ENCODE measurements at places on chromosomes 5 and 9.

DNA sequence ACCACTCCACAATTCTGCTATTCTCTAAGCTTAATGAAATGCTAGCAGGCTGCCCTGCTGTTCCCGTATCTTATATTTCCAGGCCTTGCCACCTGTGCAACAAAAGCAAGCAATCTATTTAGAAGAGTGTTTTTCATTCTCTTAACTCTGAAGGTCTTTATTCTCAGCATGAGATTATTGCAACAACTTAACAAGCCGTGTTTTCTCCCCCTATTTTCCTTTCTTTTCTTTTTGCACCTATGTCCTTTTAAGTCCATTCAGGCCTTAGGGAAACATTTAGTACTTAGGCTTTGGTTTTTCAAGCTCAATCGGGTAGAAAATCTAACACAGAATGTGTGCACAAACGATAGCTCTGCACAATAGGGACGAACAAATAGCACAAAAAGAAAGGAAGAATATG, 89.6 kb upstream of the DMRTA1 start:
- no peak for DNase-seq

GRCh38 chr9:29389421-29389820, 1816.1 kb upstream of the C9orf72 start:
- DNase-seq, result no peak

DNA sequence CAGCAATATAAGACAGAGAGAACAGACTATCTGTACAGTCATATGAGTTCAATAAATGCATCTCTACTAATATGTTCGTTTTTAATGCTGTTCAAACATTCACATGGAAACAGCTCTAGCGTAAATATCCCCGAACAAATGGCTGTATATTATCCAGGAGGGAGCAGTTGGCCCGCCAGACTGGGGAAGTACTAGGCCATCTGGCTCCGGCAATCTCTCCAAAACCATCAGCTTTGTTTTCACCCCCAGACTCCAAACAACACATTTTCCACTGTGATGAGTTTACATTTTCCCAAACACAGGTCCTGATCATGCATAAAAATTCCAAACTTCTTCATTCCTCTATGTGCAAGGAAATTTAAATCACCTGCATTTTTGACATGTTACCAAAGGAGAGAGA, 8.7 kb downstream of the EBF1 start:
- no peak for DNase-seq

GRCh38 chr5:122816756-122817155, 28.7 kb upstream of the SNX24 start:
- no peak for DNase-seq

GRCh38 chr9:37029304-37029775, 4.7 kb downstream of the PAX5 start:
- no peak for DNase-seq

- no peak for DNase-seq
Observed at GRCh38 chr5:35482167-35482755, 135.4 kb upstream of the SPEF2 start.

DNA sequence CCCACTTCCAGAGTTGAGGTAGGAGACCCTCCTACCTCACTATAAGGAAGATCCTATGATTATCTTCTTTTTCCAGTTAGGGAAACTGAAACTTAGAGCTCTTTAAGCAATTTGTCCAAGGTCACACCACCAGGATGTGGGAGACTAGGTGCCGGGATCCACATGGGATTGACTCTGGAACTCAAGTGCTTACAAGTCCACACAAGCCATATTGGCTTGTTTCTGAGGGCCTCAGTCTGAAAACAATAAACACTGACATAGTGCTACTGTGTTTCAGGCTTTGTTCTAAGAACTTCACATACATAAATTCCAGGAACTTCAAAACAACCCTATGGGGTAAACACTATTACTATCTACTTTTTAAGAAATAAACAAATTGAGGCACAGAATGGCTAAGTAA, 481.3 kb downstream of the ZSWIM6 start:
- no peak for DNase-seq

DNA sequence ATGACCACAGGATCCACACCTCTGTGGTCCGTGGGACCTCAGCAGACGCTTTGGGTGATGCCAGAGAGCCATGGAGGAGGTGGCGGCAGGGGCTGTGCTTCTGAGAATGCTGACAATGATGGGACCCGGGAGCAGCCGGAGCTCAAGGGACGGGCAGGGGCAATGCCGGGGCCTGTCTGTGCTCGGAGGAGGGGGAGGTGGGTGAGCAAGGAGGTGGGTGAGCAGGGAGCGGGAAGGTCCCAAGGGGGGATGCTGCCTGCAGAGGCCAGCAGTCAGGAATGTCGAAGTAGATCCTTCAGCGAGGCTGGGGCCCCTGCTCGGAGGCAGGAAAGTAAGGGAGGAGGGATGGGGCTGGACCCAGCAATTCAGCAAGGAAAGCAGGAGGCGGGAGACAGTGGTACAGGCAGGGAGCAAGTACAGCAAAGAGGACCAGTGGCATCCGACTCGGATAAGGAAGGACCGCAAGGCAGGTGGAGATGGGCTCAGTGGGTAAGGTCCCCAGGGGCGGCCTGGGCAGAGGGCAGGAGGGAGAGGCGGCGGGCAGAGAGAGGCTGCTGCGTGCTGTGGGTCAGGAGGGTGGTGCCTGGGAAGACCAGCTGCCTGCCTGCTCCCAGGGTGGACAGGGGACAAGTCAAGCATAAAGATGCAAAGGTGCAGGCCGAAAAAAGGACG, 49.0 kb downstream of the ADAMTS2 start:
- no peak for DNase-seq

DNA sequence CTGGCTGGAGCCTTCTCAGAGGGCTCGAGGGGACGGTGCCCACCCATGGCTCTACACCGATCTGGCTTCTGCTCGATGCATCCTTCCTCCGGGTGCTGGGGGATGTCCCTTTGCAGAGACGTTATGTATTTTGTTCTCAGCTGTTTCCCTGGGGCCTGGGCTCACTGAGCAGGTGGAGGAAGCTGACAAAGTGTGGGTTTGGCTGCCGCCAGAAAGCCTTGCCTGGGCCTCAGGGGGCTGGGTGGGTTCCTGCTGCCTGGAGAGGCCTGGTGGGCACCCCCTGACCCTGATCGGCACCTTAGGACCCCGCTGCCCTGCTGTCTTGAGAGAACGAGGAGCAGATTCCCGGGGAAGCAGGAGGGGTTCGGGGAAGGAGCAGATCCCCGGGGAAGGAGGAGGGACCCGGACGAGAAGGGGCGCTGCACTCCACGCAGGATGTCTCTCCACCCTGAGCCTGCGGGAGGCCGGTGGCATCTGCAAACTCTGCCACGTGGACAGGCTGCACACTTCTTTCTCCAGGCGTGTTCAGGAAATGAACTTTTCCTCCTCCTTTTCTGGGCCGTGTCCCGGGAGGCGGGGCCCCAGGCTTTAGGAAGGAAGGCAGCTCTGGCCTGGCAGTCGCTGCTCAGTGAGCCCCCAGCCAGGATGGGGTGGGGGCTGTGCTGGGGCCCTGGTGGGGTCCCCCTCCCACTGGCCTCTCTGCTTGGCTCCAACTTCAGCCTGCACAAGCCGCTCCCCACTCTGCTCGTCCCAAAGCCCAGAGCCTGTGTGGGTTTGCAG, 148.9 kb downstream of the RXRA start:
- peak; percentile 94 for DNase-seq

GRCh38 chr9:135335691-135336181, 143.8 kb upstream of the PPP1R26 start:
- DNase-seq, result no peak

DNA sequence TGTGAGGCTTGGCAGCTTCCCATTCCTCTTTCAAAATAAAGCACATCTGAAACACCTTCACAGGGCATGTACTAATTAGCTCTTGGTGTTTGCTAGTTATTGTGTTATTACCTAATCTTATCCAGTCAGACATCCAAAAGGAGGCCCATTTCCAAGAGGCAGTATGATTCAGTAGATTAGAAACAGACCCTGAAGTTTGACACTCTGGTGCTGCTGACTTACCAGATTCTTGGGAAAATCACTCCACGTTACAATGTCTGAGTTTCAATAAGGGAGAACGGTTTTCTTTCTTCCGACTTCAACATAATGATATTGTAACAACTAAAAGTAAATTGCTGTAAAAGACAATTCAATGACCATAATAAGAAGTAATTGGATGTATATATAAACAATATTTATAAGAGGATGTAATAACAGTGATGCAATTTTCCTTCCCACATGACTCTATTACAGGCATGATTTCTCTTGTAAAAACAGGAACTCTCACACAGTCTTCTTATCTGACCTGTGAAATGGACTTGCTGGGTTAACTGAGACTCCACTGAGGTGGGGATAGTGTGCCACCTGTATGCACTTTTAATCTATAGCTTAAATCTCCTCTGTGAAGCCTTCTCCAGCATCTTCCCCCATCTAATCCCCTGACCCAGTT, 181.3 kb upstream of the ELL2 start:
- peak; percentile 68 for DNase-seq

DNA sequence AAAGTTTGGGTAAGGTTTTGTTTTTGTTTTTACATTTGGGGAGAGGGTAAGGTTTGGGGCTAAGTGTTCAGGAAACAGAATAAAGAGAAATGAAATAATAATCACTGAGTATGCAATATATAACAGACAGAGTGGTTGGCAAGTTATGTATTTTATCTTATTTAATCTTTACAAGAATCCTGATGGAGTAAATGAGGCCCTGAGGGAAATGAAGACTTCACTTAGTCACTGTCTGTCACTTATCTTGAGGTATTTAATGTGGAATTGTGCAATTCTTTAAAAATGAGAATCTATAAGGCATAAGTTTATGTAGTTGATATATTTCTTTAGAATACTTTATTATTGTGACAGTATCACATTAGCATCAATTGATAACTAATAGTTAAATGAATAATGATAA, 48.1 kb downstream of the TEK start:
- peak; percentile 54 for DNase-seq

DNA sequence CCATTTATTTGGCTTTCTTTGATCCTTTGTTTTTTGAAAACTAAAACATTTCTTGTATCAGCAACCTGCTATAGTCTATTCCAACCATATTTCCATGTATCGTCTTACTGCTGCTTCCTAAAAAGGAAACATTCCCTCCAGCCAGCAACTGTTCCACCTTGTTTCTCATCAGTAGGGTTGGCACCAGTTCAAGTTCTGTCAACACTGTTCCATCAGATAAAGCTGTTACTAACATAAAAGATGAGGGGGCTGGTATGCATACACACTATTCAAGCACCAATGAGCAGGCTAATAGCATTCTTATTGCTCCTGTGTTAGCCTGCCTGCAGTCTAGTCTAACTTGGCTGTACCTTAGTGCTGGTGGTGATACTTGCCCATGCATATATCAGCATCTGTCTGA, 178.3 kb downstream of the CWC27 start:
- peak; percentile 29 for DNase-seq

GRCh38 chr9:112233769-112234168, 58.7 kb upstream of the SUSD1 start:
- peak; percentile 71 for DNase-seq

GRCh38 chr5:129118826-129119225, 24.3 kb downstream of the ISOC1 start:
- DNase-seq, result no peak

- no peak for DNase-seq
Observed at GRCh38 chr9:113882636-113883164, 6.6 kb downstream of the ZNF618 start.

DNA sequence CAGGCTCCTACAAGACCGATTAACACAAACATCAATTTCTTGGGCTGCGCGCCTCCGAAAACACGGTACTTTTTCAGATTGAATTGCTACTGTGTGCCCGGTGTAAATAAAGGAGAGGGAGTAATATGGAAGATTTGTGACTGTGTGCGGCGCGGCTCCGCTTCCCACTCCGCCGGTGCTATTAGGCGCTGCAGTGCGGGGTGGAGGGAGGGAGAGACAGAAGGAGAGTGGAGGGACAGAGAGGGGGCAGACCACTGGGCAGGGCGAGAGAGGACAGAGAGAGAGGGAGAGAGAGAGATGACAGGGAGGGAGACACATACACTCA, 24.7 kb upstream of the RNU6ATAC start:
- DNase-seq, result no peak

DNA sequence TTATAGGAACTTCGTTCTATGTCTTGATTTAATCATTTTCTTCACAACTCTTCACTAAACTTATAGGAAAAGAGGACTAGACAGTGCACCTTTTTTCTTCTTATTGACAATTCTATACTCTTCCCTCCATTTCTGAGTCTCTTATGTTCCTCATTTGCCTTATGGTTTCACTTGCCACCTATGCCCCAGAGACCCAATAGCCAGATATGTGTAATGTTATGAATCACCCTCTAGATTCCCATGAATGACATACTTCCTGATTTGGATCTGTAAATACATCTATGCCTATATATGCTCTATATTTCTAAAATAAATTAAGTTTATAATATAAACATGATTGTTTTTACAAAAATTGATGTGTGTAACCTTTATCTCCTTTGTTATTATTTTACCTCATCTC, 514.1 kb upstream of the MEF2C start:
- peak; percentile 26 for DNase-seq

GRCh38 chr5:14397717-14398116, 183.9 kb upstream of the OTULINL start:
- peak; percentile 69 for DNase-seq

DNA sequence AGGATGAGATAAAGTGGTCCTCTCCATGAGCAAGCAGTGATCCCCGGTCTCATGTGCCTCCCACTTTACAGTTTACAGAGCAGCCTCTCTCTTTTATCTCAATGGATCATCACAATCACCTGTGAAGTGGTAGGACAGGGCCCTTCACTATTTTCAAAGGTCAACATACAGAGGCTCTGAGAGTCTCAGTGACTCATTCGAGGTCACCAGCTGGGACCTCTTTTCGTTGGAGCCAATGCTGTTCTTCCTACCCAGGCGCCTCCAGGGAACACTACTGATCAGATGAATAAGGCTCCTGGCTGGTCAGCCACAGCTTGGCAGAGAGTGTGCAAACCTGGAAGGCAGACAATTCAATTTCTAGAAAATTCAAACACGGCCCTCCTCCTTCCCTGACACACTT, 16.6 kb downstream of the GGTA1 start:
- DNase-seq, result no peak

DNA sequence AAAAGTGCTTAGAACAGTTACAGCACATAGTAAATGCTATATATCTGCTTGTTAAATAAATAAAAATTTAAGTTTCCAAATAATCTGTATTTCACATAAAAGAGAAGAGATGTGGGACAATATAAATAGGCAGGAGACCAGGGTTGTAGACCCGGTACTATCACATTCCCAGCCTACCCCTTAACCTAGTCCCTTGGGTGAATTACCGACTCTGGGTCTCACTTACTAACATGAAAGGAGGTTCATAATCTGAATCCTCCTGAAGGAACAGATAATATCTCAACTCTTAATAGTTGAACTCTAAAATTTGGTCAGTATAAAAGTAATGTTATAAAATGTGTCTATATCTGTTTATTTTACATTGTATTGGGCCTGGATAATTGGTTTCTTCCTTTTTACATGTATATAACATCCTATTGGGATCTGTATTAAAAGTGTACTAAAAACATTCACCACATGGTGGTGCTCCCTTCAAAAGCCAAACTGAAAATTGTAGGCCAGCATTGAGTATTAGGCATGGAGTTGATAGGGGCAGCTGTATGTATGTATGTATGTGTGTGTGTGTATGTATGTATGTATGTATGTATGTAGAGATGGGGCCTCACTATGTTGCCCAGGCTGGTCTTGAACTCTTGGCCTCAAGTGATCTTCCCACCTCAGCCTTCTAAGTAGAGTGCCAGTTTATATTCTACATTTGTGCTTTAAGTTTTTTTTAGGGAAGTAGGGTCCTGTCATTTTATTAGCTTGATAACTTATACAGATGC, 64.2 kb upstream of the ABL1 start:
- peak; percentile 81 for DNase-seq

- DNase-seq, result peak; percentile 49
Observed at GRCh38 chr9:20683351-20684034, 566 bp upstream of the FOCAD start.

GRCh38 chr5:28386712-28387111, 1348.3 kb upstream of the CDH9 start:
- DNase-seq, result no peak
